ENCODE measurements at places on chromosomes 1 and 21.

DNA sequence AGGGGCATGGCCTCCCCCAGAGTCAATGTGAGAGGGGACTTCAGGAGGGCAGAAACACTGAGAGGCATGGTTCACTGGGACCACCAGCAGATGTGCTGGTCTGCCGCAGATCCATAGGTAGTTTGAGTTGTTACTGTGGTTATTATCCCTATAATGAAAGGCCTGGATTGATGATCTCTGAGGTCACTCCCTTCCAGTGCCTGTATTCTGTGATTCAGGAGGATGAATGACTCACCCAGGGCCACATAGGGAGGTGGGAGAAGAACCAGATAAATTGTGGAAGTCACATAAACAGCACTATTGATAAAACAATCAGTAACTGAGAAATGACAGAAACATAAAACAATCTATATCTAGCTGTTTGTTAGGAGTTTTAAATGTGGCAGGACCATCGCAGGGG, 22.7 kb upstream of the ACTL8 start:
- DNase-seq: peak; percentile 64

GRCh38 chr21:18940791-18941190, 537.2 kb upstream of the TMPRSS15 start:
- DNase-seq: no peak

GRCh38 chr1:242546849-242547729, 22.6 kb upstream of the PLD5 start:
- no peak for DNase-seq

GRCh38 chr1:70358921-70359564, 4.5 kb upstream of the ANKRD13C start:
- DNase-seq: no peak

DNA sequence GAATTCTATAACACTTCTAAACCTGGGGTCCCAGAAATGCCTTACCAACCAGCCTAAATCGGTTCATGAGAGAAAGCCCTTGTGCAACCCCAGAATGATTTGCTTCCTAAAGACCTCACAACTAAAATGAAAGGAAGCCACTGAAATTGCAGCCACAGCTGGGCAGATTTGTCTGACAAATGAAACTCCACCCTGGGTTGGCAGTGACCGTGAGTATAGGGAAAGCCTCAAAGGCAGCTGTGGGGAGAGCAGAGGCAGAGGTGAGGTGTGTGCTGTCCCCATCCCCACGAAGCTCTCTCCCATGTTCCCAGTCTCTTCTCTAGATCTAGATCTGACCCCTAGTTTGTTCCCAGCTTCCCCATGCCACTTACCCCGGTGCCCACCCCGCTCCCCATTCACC, 23.1 kb downstream of the RHBDL2 start:
- no peak for DNase-seq

DNA sequence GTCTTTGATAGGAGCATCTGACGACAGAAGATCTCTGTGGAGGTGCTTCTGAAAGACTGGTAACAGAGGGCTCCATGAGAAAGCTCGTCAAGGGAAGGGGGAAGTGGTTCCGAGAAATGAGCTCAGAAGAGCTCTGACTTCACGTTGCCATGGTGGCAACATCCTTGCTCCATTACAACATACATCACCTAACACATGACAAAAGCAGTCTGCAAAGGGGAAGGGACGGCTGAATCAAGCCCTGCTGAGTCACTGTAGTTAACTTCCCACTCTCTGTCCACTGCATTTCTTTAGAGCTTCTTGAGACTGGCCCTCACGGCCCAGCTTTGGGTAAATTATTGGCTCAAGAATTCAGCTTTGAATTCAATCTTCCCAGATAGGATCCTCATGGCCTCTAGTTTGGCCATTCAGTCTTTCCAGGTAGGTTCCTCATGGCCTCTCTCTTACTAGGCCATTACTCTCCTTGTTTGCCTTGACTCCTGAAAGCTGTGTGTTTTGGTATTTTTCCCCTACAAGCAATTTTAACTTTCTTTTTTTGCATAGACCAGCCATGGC, 88.0 kb upstream of the ZNF648 start:
- DNase-seq: no peak

DNA sequence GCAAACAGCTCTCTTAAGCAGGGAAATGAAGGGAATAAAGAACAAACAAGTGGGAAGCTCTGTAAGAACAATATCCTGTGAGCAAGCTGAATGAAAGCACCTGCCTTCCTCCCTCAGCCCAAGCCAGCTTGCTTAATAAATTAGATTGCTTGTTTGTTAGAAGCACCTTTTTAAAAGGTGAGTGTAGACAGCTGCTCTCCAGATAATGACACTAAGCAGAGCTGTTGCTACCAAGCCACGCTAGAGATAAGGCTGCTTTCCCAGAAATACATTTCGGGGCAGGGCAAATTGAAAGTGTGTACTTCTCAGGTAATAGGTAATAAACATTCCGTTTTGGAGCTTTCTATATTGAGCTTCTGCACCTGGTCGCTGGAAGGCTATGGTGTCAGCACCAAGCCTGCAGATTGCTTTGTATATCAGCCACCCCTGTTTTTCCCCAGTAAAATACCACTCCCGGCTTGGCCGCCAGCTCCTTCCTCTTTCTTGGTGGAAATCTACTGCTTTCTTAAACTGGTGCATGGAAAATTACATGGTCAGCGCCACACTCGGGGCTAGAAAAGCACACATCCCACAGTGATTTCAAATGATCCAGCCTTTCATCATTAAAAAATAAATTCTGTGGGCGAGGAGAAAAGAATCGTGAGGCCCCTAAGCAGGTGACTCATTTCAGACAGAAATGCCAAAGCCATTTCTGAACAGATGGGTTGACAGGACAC, 151.3 kb downstream of the ETS2 start:
- no peak for DNase-seq

DNA sequence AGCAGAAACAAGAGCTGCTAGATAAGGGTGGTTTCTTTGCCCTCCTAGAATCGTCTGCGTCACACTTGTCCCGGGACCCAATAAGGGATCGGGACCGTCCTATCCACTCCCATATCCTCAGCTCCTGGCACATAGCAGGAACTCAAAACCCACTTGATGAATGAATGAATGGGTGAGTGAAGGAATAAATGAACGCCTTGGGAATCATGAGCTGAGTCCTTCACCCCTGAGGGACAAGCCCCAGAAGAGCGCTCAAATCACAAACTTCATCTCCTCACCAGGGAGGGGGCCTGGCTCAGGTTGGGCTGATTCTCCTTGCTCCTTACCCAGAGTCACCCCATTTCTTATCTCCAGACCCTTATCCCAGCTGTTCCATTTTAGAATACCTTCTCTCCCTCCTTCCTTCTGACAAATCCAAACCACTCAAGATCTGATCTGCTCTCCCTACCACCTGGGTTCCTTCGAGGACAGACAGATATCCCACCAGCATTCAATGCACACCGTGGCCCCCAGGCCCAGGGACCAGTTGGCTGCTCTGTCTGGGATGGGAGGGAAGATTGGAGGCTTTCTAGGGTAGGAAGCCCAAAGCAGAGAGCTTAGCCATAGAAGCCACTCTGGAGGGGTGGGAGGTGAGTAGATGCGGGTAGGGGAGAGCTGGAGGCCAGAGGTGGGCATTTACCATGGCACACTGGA, 643 bp upstream of the MOB3C start:
- DNase-seq: no peak

DNA sequence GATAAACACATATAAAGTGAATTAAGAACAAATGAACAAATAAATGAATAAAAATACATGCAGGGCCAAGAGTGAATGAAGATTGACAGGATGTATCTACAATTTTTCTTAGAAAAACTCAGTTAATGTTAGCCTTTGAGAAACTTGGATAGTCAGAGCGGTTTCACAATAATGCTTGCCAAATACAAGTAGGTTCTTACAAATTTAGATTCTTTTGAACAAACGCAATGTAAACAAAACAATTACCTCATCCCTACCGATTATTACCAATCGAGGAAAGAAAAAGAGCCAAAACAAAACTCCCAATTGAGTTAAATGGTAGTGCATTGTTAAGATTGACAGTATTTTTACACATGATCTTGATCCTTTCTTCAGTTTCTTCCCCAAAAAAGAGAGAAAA, 176.9 kb upstream of the DEPDC1 start:
- no peak for DNase-seq

DNA sequence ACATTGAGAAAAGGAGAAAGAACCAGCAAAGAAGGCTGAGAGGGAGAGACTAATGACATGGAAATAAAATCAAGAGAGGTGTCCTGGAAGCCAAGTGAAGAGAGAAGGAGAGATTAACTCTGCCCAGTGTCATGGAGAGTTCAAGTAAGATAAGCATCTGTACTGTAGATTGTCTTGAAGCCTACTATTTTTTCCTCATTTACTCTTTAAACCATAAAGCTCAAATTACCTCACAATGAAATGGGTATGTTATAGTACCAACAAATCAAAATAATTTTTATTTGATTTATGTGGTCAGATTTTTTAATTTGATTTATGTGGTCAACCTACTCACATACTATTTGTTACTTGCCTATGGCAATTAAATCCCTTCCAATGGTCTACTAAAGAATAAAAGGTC, 5.2 kb upstream of the PALMD start:
- DNase-seq: no peak

GRCh38 chr1:156877433-156878170, 15.9 kb upstream of the PEAR1 start:
- DNase-seq: no peak

- DNase-seq: peak; percentile 28
Measured at GRCh38 chr1:203287109-203287893, 18.0 kb upstream of the BTG2 start.

- no peak for DNase-seq
Measured at GRCh38 chr1:55124470-55124869, 85.1 kb downstream of the PCSK9 start.

- DNase-seq: no peak
Measured at GRCh38 chr1:26548841-26549240, 19.3 kb downstream of the RPS6KA1 start.

DNA sequence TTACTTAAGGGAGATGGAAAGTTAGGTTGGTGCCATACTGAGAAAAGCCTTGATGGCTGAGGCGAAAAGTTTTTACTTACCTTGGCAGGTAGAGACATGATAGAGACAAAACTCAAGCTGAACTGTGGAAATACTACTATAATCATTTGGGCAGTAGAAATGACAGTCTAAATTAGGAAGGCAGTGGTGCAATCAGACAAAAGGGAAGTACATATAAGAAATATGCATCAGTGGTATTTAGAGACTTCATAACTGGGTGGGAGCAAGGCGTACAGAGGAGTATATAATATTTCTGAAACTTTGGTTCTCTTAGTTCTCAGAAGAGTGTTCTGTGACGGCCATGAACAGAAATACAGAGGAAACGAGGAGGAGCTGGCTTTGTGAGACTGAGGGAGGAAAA, 2.4 kb upstream of the CEP350 start:
- DNase-seq: no peak

All from hepatic stellate cell (primary cell).